ENCODE measurements at places on chromosomes 6 and 20.

DNA sequence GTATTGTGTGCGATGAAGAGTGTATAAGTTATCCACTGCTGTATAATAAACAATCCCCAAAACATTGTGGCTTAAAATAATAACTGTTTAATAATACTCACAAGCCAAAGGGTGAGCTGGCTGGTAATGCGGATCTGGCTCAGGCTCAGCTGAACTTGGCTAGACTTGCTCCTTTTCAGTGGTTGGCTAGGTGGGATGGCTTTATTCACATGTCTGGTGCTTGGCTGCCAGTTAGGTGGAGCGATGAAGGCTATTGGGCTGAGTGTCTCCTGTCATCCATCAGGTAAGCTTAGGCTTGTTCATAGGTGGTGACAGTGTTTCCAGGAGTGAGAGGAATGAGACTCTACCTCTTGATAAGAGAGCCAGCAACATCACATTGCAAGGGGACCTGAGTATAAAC, 135.0 kb upstream of the ASCC3 start:
- no peak for DNase-seq

- DNase-seq, result no peak
Measured at GRCh38 chr20:12049125-12049524, 131.4 kb downstream of the BTBD3 start.

GRCh38 chr6:14310960-14311359, 193.4 kb downstream of the CD83 start:
- DNase-seq, result no peak

DNA sequence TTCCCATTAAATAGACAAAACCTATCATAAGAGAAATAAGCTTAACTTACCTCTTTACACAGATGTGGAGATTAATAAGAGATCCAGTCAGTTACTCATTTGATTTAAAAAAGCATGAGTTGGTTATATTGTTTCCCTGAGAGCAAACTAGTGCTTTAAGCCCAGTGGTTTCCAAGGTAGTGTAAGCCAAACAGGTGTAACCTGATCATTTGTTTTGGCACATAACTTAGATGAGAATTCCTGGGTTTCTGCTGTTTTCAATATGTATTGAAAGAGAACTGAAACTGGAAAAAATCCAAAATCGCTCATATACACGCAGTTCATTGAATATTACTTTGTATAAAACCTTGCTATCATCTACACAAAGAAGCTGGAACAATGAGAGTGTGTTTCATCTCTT, 30.5 kb upstream of the SMIM8 start:
- no peak for DNase-seq

- no peak for DNase-seq
Measured at GRCh38 chr20:3922983-3923339, 33.8 kb downstream of the PANK2 start.

DNA sequence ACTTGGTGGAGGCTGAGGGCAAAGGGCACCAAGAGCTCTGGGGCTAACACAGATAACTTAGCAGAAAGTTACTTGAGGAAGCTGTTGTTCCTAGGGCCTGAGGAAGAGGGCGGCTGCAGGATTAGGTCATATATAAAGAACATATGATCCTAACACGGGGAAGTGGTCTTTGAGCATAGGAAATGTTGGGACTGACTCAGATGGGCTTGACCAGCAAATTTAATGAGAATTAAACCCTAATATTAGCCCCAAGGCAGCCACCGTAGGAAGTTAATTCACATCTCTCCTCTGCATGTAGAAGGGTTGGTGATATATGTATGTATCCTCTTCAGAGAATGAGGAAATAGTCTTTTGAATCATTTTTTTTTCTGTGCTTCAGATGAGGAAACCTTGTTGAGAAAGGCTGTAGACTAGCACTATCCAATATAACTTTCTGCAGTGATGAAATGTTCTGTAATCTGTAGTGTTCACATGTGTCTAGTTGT, 9.2 kb upstream of the ZBTB9 start:
- DNase-seq, result no peak

Measured in stimulated activated CD4-positive, alpha-beta T cell treated with anti-CD3 and anti-CD28 coated beads, Interleukin-4, amount 100 ng/mL, for 4 hours (primary cell).